ENCODE measurements at places on chromosomes 3 and 15.

DNA sequence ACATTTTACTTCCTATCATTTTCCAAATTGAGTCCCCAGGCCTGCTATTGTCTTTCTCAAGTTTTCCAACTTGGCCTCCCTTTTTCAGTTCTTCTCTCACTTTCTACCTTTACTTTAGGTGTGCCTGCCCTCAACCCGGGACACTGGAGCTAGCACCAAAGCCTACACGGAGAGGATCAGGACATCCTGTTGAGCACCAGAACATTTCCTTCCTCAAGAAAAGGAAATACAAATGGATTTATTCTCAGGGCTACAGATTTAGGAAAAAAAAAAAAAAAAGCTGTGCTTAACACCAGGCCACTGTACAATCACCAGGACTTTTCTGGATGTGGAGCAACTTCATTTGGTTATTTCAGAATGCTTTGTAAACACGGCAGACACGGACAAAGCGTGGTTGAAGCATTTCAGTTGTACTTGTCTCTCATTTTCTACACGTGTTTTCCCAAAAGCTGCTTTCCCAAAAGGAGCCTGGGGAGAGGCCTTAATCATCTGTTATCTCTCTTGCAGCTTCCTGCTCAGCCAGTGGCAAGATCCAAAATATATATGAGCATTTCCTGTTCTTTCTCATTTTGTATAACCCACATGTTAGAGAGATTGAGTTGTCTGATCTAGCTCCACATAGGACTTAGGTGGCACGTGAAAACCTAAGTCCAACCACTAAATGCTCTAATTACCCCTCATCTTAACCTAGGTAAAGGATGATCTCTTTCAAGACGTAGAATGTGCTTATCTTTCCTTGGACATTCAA, 15.5 kb upstream of the ATP1B3 start:
- no peak for DNase-seq

GRCh38 chr3:98650971-98651779, 57.8 kb upstream of the CPOX start:
- DNase-seq: no peak

DNA sequence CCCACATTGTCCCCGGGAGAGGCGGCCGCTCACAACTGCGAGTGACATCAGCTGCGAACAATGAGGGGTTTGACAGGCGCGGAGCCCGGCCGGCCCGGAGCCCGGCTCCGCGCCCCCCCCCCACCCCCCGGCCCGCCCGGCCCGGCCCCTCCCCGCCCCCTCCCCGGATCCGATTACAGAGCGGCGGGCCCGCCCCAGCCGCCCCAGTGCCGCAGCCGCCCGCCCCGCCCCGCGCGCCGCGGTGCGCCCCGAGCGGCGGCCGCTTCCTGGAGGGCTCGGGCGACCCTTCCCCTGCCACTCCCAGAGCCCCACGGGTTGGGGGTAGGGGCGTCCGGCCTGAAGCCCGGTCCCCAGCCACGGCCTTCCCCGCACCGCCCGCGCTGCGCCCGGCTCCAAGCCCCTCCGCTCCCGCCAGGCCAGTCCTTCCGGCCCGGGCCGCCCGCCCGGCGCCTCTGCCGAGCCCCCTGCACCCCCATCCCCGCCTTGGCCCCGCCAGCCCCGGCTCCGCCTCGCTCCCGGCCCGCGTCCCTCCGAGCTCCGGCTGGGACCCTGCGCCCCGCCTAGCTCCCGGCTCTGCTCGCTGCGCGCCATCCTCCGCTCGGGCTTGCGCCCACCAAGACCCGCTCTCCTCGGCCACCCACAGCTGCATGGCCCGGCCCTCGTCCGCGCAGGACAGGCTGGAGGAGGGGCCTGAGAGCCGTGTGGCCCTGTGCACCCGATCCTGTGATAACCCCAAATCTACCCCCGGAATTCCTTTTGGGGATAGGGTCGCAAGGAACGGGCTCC, at the start of gene PCBP4:
TSS of gene PCBP4 (minus strand) at position 71 of the 786 bp plus-strand sequence. CDS start 6,214 bp downstream, outside the sequence.
- DNase-seq: no peak

DNA sequence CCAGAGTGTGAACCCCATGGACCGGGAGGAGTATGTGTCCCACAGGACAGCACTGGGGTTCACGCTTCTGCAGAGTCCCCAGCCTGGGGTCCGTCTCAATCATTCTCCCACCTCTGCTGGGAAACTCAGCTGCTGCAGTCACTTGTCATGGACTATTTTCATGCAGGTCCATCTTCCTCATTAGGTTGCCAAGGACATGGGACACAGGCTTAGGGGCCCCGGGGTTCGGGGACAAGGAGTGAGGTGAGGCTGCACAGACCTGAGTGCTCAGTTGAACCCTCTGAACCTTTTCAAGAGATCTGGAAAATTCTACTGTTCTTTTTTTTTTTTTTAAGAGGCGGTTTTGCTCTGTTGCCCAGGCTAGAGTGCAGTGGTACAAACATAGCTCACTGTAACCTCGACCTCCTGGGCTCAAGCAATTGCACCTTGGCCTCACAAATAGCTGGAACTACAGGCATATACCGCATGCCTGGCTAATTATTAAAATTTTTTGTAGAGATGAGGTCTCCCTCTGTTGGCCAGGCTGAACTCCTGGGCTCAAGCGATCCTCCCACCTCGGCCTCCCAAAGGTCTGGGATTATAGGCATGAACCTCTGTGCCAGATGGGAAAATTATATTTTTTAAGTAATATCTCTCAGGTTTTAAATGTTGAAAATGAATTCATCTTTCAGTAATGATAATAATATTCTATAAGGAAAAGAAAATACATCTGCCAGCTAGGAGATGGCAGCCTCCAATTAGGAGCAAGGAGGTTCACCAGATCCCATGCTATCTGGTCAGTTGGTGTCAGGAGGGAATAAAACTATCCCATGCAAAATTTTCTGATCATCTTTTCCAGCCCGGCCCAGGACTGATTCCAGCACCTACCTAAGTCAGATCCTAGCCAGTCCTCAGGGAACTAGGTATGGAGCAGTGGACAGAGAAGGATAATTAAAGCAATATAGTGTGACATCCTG, 45.2 kb downstream of the RPN1 start:
- no peak for DNase-seq

DNA sequence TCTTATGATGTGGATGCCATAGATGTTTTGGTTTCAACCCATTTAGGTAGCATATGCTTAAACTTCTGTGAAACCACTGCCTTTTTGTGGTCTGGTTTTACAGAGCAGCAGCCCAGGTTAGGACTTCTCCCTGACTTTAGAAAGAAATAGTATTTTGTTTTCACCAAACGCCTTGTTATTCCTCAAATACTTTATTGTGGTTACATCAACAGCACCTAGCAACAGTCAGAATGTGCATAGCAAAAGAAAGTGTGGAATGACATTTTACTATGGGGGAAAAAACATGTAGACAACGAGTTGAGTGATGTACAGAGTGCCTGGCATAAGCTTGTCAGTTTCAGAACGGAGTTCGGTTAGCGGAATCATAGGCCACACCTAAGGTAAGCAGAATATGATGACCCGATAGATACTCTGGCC, 159.2 kb downstream of the TPRG1 start:
- no peak for DNase-seq

DNA sequence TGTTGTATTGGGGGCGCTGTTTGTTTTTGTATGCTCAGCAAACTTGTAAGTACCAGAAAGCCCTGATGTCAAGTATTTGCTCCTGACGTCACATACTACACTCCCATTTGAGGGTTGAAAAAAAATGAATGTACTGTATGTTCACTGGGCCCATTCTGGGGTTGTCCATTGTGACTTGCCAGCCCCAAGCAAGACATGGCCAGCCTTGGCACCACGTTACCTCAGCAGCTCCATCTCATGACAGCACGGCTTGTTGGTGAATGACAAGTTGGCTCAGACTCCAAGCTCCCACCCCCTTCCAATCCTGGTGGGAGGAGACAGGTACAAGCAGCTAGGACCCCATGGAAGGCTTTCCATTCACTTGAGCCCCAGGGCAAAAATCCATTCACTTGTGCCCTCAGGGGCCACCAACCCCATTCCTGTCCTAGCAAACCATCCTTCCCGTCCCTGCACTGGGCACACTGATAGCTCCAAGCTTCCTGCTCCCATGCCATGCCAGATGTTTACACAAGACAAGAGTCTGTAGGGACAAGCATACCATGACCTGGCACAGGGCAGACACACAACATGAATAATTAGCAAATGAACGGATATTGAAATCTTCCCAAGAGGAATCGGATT, 1.6 kb downstream of the PHGR1 start:
- no peak for DNase-seq

DNA sequence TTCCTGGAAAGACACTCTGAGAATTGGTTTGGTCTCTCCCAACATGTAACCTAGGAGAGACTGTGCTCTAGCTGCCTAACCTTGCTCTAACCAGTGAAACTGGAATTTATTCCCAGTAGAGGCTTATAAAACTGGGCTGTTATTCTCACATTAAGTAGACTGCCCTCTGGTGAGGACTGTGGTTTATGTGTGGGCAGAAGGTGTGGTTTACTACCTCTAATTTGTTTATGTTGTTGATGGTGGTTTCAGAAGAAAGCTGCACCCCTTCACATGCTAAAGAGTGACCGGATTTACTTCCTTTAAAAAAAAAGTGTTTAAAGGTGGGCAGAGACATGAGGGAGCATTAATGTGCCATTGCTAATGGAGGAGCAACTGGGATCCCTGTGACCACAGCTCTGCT, 273.2 kb downstream of the MECOM start:
- DNase-seq: no peak

- peak; percentile 85 for DNase-seq
Measured at GRCh38 chr3:138686771-138687221, 78.2 kb downstream of the FAIM start.

- DNase-seq: no peak
Measured at GRCh38 chr3:5140230-5140621, 18.1 kb downstream of the ARL8B start.

DNA sequence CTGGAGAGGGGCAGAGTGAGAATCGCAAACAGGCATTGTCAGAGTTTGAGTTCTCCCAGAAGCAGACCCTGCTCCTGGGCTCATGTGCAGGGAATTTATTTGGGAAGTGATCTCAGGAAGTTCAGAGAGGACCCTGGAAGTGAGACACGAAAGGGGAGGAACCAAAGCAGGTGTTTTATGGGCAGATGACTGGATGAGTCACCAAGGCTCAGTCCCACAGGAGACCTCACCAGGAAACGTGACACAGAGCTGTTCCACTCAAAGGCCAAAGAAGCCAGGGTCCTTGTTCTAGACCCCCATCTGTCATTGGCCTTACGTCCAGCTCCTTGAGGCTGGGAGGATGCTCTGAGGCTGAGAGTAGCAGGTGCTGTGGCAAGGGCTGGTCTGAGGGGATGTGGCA, 43.4 kb upstream of the SEC22A start:
- no peak for DNase-seq

DNA sequence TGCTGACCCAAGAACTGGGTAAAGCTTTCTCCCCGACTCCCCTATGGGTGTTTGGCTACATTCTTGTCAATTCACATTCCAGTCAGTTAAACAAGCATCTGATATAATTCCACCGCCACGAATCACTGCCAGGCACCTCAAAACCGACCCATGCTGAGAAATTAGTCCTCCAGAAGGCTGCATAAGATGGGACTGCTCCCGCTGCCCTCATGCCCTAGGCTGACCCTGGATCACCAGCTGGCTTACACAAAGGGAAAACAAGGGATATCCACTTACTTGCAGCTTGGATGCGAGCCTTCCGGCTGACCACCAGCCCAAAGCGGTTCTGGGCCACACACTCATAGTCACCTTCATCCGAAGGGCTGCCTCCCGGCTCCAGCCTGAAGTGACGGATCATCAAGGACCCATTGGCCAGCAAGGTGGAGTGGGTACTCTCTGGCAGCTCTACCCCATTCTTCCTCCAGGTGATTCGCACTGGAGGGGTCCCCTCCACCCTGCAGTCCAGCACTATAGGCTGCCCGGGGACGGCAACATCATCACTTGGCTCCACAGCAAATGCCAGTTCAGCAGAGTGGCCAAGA, 2.9 kb downstream of the IGDCC3 start:
- DNase-seq: no peak

GRCh38 chr3:100257586-100257985, 3.2 kb upstream of the TBC1D23 start:
- DNase-seq: no peak

- DNase-seq: no peak
Measured at GRCh38 chr3:32432711-32433530, 41.3 kb downstream of the CMTM7 start.

DNA sequence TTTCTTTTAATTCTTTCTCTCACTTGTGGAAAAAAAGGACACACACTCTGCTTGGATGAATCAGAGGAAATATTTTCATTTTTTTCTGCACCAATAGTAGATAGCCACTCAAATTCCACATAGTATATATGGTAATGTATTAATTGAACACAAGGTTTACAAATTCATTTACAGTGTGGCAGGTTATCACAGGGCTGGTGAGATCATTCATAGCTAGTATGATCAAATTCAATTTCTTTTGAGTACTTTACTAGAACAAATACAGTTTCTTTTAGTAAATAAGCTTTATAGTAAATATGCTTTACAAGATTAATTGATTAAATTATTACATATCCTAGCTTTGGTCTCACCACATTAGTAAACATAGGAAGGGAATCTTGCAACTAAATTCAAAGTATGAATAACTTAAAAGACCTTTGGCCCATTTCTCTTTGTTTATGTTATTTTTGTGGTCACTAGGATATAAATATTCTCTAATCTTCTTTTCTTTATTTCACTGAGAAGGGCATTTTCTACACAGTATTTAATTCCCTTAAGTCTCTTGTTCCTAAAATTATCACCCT, 40.1 kb upstream of the PARP14 start:
- DNase-seq: no peak

DNA sequence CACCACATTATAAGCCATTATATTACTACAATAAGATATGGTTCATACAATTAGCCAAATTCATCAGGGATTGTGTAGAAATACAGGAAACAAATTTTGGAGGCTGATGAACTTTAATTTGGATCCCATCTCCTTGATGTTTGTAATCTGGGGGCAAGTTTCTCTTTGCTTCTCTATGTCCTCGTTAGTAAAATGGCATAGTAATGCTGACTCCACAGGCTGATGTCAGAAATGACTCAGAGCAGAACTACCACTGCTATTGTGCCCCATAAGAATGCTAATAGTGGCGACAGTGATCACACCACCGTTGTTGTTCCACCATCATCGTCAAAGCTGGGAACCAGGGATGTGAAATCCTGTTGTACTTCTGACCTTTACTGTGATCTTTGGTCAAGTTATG, 722.3 kb upstream of the LMCD1 start:
- no peak for DNase-seq

DNA sequence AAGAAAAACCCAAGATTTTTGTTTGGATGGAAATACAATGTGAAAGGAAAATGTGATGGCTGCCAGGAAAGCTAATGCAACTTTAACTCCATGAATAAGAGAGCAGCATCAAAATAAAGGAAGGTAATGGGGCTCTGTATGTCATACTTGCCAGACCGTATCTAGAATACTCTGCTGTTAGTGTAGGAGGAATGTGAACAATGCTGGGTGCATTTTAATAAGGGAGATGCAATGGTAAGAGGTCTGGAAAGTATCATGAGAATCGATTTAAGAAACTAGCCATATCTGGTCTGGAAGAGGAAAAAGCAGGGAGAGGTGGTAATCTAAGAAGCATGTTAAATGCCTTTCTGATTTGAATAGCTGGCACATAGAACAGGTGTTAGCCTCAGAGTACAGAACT, 239.6 kb downstream of the GBE1 start:
- DNase-seq: no peak

- no peak for DNase-seq
Measured at GRCh38 chr3:137771401-137772213, 7.5 kb downstream of the SOX14 start.

GRCh38 chr3:106688464-106688863, 688.8 kb upstream of the CCDC54 start:
- no peak for DNase-seq

GRCh38 chr3:78633626-78634025, 1134.2 kb downstream of the ROBO1 start:
- no peak for DNase-seq

Measured in DMS79 (cell line).